ENCODE measurements at places on chromosomes 4 and X.
A peak's percentile ranks its signal among the peaks of the same experiment; 100 is the strongest.

- H3K4me1 ChIP-seq, result no peaks in the 10 kb centered on the region
- no peaks in the 10 kb centered on the region for H3K27me3 ChIP-seq
- H3K4me3 ChIP-seq, result no peak overlapping the region
Observed at GRCh38 chr4:8778291-8778690, 93.3 kb downstream of the HMX1 start.

DNA sequence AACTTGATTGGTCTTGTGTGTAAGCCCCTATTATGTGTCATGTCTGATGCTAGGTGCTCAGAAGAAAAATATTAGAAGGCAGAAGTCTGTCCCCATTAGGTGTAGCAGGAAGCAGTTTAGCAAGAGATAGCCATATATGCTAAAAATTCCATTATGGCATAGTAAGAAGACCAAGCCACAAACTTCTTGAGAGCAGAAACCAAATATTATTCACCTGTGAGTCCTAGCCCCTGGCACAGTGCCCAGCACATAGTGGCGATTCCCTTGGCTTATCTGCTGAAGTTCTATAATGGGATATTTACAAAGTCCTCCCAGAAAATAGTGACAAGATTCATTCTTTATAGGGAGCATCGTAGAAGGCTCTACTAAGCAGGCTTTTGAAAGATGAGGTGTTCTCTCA lies 174.4 kb downstream of the RAB28 start:
- H3K27ac ChIP-seq, result no peak overlapping the region
- no peak overlapping the region for H3K4me3 ChIP-seq
- DNase-seq, result no peak
- no peaks in the 10 kb centered on the region for H3K36me3 ChIP-seq
- no peaks in the 10 kb centered on the region for H3K4me1 ChIP-seq

DNA sequence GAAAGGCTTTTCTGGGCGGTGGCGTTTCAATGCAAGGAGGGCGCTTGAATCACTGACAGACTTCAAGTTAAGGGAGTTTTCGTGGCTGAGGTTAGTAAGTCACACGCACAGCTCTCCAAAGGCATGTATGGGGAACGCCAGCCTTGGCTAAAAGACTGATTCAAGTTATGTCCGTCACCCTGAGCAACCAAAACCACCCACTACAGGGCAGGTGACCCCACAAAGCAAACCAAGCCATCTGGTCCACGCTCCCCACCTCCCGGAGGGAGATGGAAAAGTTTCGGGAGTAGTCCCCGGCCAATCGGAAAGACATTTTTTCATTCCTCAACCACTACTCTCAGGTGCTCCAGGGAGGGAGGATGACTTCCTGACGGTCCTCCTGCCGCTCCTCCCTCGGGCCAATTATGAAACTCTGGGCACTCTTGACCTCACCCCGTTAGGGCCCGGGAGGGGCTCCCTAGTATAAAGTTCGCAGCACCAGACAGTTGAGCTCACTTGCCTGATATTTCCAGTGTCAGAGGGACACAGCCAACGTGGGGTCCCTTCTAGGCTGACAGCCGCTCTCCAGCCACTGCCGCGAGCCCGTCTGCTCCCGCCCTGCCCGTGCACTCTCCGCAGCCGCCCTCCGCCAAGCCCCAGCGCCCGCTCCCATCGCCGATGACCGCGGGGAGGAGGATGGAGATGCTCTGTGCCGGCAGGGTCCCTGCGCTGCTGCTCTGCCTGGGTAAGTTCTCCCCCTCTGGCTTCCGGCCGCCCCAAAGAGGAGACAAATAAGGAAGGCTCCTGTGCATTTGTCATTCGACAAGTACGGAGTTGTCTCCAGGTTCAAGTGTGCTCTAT lies at the start of gene EREG:
Gene EREG (plus strand): TSS at position 494 of the 840 bp plus-strand sequence. CDS start 164 bp downstream, at position 658.
- peak within 1 kb of the TSS; percentile 22 for H3K4me3 ChIP-seq
- H3K4me1 ChIP-seq, result no peaks in the 10 kb centered on the region
- H3K36me3 ChIP-seq, result no peaks in the 10 kb centered on the region

- H3K4me3 ChIP-seq, result no peak overlapping the region
- no peak for DNase-seq
- H3K27me3 ChIP-seq, result no peaks in the 10 kb centered on the region
- no peaks in the 10 kb centered on the region for H3K4me1 ChIP-seq
Observed at GRCh38 chr4:90425893-90426292, 298.7 kb downstream of the CCSER1 start.

All from CD8-positive, alpha-beta memory T cell (primary cell).